ENCODE measurements at places on chromosomes 4 and X. TPM values are rescaled to one million over a fixed set of nuclear protein-coding genes. Genes with fewer than 3 reads are reported as not detected.

UGT2B17 gene
- total RNA-seq: not detected

DCAF8L2 gene
- total RNA-seq: not detected

ADGRA3 gene
- 17.0 TPM for total RNA-seq

SERTM2 gene
- not detected for total RNA-seq

- no peak for DNase-seq
Measured at GRCh38 chr4:183636923-183637322, 22.1 kb downstream of the RWDD4 start.

DNA sequence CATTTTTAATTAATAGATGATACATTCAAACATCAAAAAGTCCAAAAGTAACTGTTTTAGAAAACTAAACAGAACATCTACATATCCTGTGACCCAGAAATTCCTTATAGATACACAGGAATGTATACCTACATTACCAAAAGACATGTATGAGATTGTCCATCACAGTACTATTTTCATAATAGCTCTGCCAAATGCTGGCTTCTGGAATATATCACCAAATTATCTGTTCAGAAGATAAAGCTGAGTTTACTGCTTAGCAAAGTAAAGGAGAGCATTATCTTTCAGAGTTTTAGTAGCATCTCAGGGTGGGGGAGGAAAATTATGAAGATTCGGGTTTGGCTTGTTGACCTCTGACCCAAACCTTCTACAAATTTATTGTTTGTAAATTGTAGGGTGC, 368.9 kb upstream of the SLC7A11 start:
- DNase-seq: no peak

GRCh38 chr4:68904786-68905185, 46.8 kb downstream of the UGT2A3 start:
- no peak for DNase-seq

DNA sequence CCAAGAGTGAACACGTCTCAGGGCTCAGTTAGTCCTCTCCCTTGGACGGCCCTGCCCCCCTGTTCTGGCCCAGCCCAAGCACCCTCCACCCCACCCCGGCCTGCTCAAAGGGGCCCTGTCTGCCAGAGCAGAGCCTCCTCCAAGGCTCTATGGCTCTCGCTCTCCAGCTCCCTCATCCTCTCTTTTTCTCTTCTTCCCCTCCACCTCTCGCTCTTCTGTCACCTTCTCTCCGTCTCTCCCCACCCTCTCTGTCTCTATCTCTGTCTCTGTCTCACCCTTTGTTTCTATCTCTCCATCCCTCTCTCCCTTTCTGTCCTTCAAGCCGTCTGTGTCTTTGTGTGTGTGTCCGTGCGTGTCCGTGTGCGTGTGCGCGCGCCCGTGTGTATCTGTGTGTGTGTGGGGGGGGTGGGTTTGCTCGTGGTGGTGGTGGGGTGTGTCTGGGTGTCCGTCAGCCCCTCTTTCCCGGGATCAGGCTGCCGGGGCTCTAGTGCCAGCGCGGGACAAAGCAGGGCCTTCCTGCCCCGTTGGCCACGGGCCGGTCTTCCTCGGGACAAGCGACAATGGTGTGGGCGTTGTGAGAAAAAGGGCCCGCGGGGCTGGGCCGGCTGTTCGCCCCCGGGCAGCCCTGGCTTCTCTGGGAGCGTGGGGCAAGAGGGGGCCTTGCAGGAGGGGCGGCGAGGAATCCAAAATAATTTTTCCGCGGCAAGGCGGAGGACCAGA, 8.7 kb downstream of the FRG2 start:
- DNase-seq: no peak

DNA sequence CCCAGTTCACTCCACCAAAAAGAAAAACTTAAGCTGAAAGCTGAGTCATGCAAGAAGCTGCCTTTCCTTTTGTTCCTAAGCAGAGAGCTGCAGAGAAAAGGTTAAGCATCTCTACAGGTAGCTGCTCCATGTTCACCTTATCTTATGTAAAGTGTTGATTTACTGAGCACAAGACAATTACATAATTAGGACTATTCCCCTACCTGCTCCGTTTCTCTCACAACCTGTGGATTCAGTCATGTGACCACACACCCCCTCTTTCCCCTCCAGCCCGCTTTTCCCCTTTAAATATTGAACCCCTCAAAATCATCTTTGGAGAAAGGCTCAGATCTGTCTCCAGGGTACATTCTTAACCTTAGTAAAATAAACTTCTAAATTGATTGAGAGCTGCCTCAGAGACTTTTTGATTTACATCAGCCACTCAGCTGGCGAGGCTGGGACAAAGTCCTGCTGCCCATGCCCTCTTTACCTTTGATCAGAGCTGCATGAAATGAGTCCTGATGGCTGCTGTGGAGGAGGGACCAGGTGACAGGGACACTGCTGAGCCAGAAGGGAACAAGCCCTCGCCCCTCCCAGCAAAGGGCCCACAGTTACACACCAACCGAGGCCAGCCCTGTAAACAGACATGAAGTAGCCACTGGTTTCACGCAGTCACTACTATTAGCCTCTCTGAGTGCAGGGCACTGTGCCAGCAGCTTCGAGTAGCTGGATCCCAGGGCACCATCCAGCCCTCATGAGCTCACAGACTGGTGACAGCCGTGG, 53.9 kb upstream of the C4orf50 start:
- no peak for DNase-seq

DNA sequence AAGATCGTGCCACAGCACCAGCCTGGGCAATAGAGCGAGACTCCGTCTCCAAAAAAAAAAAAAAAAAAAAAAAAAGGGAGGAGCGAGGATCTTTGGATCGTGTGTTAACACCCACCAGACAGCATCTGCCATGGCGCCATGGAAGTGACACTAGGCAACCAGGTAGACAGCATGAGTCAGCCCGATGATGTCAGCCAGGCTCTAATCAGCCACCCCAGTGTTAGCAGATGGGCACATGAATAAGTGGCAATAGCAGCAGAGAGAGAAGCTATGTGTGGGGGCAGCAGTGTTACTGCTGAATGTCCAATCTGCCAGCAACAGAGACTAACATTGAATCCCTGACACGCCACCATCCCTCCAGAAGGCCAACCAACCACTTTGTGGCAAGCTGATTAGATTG, 6.6 kb downstream of the SYN1 start:
- DNase-seq: no peak

GRCh38 chr4:171639540-171639939, 173.7 kb upstream of the GALNTL6 start:
- DNase-seq: no peak

Measured in HFFc6 (cell line).